ENCODE measurements at places on chromosomes 6 and 20.

- DNase-seq: no peak
These were observed 80.7 kb downstream of the KIZ start for GRCh38 chr20:21206584-21206983.

- DNase-seq: peak; percentile 87
These were observed 43.6 kb downstream of the FGD2 start for GRCh38 chr6:37048851-37049757.

DNA sequence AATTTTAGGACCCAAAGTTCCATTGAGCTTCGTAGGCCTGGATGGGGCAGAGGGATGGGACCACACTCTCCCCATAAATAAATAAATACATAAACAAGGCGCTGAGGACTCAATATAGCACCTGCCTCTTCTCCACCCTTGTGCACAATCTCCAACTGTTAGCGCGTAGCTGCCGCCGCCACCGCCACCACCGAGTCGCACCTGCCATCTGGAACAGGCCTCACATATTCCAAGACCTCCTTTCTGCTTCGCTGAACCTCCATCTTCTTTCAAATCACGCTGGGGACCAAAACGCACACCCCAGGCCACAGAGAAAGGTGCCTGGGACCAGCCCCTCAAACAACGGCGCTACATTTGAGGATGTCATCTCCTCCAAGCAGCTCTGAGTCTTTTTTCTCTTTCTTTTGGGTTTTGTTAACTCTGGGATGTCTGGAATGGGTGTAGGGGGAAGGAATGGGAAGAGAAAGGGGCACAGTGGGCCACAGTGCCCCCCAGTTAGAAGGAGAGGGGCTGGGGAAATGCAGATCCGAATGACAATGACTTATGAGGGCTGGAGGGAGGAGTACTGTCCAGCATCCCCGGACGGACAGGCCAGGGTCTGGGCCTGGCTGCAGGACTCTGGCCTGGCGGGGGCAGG is 49.7 kb downstream of the NOL4L start:
- DNase-seq: peak; percentile 40

DNA sequence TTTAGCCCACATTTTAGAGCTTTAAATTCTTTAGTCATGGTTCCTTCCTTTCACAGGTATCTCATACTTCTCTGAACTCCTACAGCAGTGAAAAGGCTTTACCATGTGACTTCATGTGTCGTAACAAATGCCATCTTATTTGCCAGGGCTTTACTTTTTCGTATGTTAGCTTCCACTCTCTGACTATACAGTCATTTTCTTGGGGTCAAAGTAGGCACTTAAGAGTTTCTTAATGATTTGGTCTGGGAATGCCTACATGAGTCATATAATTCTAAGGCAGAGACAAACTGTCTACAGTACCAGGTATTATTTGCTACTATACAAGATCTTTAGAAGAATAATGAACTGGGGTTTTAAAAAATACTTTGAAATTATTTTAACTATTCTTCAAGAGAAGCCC is 15.0 kb downstream of the RAB23 start:
- no peak for DNase-seq

DNA sequence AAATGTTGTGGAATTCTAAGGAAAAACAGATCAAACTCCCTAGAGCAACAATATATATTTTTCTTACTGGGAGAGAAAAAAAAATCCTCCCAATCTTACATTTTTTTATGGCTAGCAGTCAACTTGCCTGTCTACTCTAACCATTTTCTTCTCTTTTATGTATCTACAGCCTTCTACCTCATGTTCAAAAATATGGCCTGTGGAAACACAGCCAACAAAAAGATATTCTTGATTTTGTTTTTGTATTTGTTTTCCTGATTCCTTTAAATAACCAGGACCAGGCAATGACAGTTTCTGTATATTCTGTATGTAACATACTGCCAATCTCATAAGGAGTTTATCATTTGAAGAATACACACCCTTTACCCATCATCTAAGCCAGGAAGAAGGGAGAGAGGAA is 13.0 kb upstream of the SLC16A10 start:
- no peak for DNase-seq

DNA sequence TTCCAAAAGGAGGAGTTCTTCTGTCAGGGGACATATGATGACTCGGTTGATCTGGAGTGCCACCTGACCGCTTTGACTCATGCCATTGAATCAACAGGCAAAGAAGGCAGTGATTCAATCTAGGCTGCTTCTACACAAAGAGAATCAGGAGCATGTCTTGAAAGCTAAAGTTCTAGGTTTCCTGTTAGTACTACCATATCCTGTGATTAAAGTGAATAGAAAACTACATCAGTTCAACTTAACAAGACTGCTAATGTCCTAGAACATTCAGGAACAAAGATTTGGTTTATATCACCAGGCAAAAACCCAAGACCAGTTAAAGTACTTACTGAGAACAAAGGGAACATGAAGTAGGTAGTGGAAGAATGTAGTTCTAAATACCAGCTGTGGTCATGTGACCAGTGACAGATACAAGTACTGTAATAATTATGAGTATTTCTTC is 216.8 kb upstream of the SGK1 start:
- no peak for DNase-seq

DNA sequence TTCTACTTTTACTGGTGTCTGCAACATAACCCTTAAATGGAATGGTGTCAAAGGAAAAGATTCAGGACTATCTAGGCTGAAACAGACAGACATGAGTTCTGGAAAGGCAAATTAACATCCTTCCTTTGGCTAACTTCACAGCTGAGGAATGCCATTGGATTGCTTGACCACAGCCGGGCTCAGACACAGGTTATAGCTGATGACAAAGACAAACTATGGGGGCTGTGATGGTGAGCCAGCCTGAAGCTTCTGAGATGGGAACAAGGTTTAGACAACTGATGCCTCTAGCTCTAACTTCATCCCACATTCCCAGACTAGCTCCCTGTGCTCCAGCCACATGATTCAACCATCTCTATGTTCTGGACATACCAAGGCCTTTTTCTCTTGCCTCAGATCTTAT is 15.3 kb downstream of the POLR1C start:
- DNase-seq: no peak

DNA sequence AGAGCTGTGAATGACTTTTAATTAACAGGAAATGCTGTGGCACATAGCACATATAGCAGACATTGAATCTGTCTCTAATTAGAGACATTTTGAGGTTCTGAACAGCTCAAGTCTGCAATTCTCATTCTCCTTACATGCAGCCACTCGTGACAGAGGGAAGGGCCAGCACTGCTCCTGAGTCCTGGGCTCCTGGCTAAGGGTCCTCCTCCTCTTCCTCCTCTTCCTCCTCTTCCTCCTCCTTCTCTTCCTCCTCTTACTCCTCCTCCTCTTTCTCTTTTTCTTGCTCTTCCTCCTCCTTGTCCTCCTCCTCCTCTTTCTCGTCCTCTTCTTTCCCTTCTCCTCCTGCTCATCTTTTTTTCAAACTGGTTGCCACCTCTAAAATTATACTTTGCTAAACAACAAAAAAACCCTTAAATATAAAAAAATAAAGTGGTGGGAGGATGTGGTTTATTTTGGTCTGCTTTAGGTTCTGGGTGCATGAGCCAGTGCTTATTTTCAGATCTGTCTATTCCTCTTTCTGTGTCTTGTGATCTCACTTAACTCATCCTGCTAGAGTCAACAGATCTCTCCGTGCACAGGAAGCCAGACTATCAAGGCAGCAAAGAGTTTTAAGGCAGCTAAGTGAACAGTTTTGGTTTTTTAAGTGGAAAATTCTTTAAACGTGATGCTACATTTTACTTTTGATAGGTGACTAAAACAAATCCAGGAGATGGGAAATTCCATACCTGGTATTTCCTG is 159.3 kb downstream of the CD83 start:
- peak; percentile 58 for DNase-seq

DNA sequence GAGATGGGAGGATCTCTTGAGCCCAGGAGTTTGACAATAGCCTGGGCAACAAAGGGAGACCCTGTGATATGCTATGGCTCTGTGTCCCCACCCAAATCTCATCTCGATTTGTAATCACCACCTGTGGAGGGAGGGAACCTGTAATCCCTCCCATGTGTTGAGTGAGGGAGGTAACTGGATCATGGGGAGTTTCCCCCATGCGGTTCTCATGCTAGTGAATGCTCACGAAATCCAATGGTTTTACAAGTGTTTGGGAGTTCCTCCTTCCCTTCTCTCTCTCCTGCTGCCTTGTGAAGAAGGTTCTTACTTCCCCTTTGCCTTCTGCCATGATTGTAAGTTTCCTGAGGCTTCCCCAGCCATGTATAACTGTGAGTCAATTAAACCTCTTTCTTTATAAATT is 3.4 kb downstream of the NUDT3 start:
- no peak for DNase-seq

DNA sequence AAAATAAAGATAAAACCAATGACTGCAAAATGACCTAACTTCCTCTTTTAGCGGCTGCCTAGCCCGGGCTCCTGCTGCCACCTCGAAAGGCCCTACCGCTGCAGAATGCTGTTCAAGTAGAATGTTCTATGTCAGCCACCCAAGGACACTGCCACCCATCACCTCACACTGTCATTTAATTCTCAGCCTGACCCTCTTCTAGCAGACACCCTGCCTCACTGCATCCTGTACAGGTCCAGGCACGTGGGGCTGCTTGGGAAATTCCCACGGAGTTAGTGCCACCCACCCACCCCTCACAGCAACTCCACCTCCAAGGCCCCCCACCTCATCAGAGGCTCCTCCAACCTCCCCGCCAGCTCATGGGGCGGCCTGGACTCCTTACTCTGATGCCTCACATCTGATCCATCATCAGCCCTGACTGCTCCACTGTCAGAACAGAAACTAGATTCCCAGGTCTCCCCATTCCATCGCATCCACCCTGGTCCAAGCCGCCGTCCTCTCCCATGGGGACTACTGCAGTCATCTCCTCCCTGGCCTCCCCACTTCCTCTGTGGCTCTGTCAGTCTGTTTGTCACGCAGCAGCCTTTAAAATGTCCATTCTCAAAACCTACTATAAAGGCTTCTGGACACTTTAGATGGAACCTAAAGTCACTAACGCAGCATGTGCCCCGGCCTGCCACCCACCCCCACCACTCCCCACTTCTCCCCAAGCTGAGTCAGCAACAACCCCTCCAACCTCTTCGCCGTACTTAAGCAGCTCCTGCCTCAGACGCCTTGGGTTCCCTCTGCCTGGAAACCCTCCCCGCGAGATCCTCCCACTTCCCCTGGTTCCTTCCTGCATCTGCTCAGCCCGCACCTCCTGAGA is 17.0 kb downstream of the NFATC2 start:
- peak; percentile 68 for DNase-seq

DNA sequence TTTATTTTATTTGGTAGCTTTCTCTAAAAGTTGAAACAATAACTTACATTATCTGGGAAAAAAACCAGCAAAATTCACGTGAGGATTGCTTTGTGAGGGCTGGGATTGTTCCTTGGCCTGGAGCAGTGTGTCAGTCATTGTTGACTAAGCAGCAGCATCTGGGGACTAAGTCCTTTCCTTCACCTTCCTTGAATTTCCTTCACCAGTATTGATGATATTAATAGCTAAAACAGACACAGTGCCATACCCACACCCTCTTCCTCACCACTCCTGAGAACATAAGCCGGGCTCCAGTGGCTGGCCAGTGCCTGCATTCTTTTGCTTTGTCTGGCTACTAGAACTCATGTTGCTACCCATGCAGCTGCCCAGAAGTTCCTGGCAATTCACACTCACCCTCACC is 23.7 kb downstream of the PLCB1 start:
- DNase-seq: no peak

- peak; percentile 13 for DNase-seq
These were observed 107.8 kb upstream of the SHLD1 start for GRCh38 chr20:5642155-5642981.

- peak; percentile 23 for DNase-seq
These were observed 1.9 kb downstream of the ABRACL start for GRCh38 chr6:139030228-139030963.

GRCh38 chr6:32943864-32944649 is 3.2 kb upstream of the HLA-DMB start:
- DNase-seq: peak; percentile 57
